ENCODE measurements at places on chromosomes 3 and 15. TPM values are rescaled to one million over a fixed set of nuclear protein-coding genes. Genes with fewer than 3 reads are reported as not detected.

The CLDN16 gene
- 0.29 TPM for total RNA-seq

The MCCC1 gene
- total RNA-seq: 35.5 TPM

The MST1R gene
- total RNA-seq: 0.84 TPM

The RPL39L gene
- 32.0 TPM for total RNA-seq

The CPNE4 gene
- 0.65 TPM for total RNA-seq

The GOLGA6L10 gene
- 2.6 TPM for total RNA-seq

The PARP3 gene
- 27.1 TPM for total RNA-seq

The GOLGA6L7 gene
- total RNA-seq: not detected

The FSIP1 gene
- total RNA-seq: 0.58 TPM

The PLA2G4E gene
- total RNA-seq: not detected

The NR1I2 gene
- total RNA-seq: 0.25 TPM

The SEMA3B gene
- total RNA-seq: 1.9 TPM

The ALS2CL gene
- 3.1 TPM for total RNA-seq

The CASR gene
- 0.17 TPM for total RNA-seq

The PIERCE2 gene
- total RNA-seq: 0.69 TPM

The MKRN3 gene
- total RNA-seq: 2.1 TPM

The LPP gene
- total RNA-seq: 50.4 TPM

The GNL3 gene
- total RNA-seq: 158 TPM

The SLC25A20 gene
- 29.3 TPM for total RNA-seq

The C3orf62 gene
- total RNA-seq: 4.6 TPM

The VPS33B gene
- total RNA-seq: 24.4 TPM

The CHDH gene
- total RNA-seq: 0.89 TPM

The PRRT3 gene
- total RNA-seq: 7.9 TPM

The CGNL1 gene
- not detected for total RNA-seq

The KCNMB3 gene
- 0.89 TPM for total RNA-seq

All from activated T-cell treated with anti-CD3 and anti-CD28 coated beads, Interleukin-2, amount 50 U/mL, for 72 hours (primary cell).